Activated CD4-positive, alpha-beta T cell treated with anti-CD3 and anti-CD28 coated beads, Interleukin-2, amount 50 U/mL, for 4 hours (primary cell): ENCODE measurements at places on chromosomes 3 and 15.

GRCh38 chr15:77446840-77447390 lies 26.2 kb downstream of the HMG20A start:
- no peak for DNase-seq

GRCh38 chr15:47870300-47870955 lies 153.1 kb downstream of the SEMA6D start:
- DNase-seq = no peak

GRCh38 chr3:59481776-59482400 lies 432.1 kb upstream of the CFAP20DC start:
- no peak for DNase-seq

DNA sequence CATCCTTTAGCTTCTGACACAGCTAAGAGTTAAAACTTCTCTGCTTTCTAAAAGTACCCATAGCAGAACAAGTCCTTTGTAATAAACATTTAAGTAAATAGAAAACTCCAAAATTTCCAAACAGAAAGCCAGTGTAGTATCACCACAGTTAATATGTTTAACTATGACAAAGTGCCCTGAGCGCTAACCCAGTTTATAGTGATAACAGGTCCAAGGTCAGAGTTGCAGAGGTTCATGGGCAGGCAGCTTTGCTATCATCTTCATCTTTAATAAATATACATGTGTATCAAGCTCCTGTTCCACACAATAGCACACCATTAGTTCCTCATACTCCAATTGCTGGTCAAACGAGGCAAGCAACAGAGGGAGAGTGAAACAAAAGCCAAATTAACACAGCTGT lies 12.4 kb upstream of the TOP2B start:
- no peak for DNase-seq

DNA sequence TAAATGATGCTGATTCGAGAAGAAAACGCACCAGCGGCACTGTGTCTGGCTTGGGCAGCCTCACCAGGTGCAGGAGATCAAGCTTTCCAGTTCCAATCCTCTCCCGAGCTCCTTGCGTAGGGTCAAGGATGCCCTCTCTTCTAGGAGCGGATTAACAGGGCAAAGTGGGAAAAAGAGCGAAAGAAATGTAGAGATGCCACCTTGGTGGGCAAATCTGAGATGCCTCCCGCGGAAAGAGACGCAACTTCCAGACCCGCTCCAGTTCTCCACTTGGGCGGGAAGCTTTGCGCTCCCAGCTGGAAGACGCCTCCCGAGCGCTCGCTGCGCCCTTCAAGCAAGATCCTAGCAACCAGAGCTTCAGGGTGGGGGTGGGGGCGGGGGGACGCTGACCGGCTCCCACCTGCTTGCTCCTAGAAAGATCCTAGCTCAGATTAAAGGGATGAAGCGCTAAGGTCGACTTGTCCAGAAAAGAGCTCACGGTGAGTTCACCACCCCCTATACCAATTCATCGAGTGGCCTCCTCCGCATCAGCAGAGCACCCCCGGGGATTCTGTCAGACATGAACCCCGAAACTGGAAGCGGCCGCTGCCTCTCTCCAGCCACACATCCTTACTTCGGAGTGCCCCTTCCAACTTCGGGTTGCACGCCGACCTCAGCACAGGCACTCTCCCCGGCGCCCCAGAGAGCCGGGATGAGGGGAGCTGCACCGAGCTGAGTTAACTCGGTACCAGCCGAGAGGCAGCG lies 769 bp downstream of the TAFA4 start:
- no peak for DNase-seq

DNA sequence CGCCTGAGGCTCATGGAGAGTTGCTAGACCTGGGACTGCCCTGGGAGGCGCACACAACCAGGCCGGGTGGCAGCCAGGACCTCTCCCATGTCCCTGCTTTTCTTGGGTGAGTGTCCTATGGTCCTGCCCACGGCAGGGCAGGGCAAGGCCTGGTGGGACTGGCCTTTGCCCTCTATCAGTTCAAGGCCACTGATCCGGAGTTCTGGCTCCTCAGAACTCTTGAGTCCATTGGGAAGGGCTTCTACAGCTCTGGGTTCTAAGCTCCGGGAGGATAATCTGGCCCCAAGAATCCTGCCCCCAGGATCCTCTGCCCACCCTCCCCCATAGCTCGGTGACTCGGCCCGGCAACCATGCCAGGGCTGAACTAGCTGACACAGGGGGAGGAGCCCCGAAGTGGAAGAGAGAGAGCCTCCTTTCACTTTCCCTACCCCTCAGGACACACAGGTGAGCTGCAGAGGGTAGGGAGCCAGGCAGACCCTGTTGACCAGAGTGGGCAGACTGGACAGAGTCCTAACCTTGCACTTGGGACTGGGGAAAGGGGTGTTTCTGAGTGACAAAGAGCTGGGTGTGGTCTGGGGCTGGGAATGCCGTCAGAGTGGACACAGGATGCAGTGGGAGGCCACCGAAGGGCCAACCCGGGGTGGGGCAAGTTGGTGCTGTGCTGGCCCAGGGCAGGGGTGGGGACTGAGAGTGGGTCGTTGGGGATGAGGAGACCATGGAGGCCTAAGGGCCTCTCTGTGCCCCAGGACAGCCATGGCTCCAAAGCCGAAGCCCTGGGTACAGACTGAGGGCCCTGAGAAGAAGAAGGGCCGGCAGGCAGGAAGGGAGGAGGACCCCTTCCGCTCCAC lies 664 bp downstream of the PARP3 start:
- peak; percentile 62 for DNase-seq
